PC-3 (cell line): ENCODE measurements at places on chromosomes 3 and 15.

GRCh38 chr3:33441225-33441976, 1.2 kb upstream of the UBP1 start:
- DNase-seq = peak; percentile 21

DNA sequence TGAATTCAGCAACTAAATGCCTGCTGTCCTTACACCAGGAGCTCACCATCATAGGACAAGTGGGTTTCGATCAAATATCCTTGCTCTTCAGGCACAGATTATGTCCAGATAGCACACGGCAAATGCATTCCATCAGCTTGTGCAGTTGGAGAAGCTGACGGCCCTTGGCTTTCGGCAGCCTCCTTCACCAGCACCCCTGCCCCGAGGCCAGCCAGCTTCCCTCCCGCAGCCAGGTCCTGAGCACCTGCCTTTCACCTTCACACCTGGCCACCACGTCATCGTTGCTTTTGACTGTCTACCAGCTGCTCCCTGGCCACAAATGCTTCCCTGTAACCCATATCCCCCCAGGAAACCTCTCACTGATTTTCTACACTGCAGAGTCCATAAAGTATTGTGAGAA, 355.5 kb downstream of the OCA2 start:
- no peak for DNase-seq

DNA sequence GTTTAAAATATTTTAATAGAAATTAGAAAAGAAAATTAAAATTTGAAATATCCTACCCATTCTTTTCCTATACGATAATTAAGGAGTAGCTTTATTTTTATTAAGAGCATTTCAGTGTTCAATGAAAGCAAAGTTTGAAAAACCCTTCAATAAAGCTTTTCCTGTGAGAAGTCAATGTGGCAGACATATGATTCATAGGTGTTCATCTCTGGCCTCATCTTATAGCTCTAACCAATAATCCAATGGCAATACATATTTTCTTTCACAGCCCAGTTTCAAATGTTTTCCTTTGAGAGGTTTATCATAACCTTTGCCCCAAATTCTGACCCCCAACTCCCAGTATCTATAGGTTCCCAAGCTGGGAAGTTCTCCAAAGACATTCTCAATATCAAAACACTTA, 8.3 kb downstream of the KPNA1 start:
- DNase-seq = no peak

DNA sequence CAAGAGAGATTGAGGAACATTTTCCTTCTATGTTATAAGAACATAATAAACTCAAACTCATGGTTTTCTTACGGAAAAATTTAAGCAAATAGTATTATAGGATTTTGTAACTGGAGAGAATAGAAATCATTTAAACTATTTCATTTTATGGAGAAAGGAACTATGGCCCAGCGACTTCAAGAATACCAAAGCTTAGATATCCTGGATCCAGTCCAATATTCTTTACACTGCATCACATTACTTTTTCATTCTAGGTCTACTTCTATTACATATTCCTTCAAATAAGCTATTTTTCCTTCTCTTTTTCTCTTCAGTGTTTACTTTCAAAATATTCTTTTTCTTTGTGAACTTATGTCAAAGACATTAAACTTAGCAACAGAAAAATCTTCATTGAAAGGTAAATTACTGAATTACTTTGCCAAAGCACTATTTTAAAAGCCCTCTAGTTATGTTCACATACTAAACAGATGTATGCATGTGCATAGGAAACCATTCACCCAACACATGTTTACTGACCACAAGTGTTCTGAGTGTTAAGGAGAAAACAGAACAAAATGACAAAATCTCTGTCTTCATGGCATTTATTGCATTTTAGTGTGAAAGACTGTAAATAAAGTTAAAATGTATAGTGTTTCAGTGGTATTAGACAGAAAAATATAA, 20.4 kb downstream of the KPNA4 start:
- peak; percentile 13 for DNase-seq

DNA sequence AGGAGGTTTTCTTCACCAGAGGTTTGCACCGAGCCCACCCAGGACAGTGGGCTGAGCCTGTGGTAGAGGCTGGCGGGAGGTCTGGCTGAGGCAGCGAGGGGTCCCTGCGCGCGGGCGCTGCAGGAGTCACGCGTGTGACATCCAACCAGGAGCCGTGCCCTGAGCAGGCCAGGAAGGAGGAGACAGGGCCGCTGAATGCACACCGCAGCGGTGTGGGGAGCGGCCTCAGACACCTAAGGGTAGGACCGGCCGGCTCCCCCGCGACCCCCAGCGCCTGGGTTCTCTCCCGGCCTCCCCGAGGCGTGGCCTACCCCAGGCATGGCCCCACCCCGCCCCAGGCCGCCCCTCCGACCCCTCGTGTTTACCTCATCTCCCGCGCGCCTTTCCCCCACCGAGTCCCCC, 412 bp downstream of the SLC41A3 start:
- peak; percentile 34 for DNase-seq

DNA sequence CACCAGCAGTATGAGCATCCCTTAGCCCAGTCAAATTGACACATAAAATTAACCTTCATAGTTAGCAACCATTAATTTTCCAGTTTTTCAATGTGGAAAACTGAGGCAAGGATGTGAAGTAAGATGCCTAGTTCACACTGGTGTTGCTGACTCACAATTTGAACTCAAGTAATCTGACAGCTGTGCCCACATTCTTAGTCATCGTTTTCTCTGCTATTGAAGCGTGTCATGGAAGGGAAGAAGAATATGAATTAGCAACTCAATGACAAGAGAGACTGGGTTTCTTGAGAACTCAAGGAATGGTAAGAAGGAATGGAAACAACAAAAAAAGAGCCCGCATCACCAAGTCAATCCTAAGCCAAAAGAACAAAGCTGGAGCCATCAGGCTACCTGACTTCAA, 261.4 kb downstream of the EPHA3 start:
- peak; percentile 35 for DNase-seq

DNA sequence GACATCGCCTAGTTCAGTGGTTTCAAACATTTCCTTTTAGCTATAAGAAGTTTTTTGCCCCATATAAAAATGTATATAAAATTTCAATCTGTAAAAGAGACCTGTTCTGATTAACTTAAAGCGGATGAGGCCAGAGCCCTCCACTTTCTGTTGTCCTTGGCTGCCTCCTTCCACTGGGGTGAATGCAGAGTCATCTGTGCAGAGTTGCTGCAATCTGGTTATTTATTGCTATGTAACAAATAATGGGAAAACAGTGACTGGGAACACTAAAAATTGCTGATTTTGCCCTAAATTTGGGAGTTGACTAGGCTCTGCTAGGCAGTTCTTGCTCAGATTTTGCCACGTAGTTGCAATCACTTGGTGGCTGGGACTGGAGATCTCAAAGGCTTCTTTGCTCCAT, 637.8 kb downstream of the GRM7 start:
- DNase-seq = no peak

DNA sequence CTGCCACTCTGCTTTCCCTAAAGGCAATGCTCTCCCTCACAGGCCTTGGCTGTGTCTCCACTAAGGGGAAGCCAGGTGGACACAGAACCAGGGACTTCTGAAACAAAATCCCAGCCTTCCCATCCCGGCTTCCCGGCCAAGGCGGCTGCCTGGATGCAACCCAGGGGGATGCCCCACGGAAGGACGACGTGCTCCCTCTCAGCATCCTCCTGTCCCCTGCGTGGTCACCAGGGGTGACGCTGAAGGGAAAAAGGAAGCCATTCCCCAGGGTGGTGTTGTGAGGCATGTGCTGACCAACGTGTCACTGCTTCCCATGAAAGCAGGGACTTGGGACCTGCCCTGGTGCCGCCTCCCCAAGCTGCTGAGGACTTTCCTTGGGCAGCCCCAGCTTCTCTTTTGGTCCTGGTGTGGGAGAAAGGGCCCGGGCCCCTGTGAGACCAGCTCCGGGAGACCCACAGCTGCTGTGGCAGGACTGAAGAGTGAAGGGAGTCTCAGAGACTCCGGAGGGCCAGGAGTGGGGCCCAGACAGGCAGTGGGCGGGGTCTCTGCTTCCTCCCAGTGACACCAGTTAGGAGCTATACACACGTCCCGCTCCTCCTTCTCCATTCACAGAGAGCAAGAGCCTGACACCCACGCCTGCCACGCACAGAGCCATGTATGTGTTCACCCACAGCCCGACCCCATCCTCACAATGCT, 139.2 kb downstream of the NUP210 start:
- no peak for DNase-seq

- peak; percentile 100 for DNase-seq
These were observed at the start of gene EHD4 for GRCh38 chr15:41972253-41973242. TSS of gene EHD4 (minus strand) at chr15:41972557. CDS start at chr15:41972494, 63 bp downstream.

DNA sequence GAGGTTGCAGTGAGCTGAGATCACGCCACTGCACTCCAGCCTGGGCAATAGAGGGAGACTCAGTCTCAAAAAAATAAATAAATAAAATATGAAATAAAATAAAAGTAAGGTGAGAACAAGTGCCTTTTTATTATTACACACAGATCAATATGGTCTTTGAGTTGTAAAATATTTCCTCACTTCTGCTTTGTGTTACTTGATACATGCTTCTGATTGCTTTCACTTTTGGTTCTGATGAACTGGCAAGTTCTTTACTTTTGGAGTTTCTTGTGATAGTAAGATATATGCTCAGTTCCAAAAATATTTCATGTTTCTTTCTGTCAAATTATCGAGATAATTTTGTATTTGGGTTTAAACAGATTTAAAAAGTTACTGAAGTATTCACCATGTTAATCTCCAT, 16.6 kb upstream of the GYG1 start:
- DNase-seq = no peak

GRCh38 chr3:131735116-131735515, 232.3 kb upstream of the MRPL3 start:
- DNase-seq = no peak

DNA sequence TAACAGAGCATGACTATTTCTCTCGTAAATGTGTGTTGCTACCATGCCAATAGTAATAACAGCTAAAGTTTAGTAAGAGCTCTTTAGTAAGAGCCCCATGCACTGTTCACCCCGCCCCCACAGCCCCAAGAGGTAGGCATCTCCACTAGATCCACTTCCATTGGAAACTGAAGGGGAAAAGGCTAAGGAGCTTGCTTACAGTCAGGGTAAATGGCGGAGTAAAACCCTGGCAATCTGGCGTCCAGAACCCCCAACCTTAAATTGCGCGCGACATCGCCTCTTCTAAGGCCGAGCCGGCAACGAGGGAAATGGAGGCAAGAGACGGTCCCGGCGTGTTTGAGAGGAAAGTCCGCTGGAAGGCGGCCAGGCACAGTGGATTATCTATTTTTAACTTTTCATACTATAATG, 654 bp upstream of the C3orf38 start:
- DNase-seq = no peak

DNA sequence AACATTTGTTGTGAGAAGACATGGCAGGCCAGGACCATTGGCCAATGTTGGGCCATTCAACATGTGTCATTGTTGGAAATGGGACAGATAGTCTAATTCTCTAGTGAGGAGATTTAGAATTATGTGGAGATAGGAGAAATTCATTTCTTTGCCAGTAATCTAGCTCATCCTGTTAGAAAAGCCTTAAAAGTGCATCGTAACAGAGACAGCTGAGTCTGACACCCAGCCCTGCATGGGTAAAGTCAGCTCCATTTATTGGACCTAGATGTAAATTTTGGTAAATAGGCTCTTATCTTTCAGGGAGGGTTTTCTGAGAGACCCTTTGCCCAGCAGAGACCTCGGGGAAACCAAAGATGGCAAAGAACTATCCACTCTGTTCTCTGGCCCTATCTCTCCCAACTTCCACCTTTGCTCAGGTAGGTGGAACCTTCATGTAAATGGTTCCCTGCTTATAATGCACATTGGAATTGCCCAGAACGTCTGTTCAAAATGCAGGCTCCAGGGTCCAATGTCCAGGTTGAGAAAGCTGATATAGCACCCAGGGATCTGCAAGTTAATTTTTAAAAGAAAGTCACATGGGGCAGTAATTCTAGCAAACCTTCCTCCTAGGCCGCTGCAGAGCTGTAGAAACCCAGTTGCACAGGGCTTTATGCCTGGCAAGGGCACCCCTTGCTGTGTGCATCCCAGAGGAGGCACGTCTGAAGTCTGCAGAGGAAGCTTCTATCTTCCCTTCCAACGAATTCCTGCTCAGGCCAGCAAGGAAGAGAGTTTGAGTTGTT, 365.9 kb upstream of the PROK2 start:
- no peak for DNase-seq

- peak; percentile 48 for DNase-seq
These were observed 461.8 kb downstream of the MAGI1 start for GRCh38 chr3:65576966-65577365.

DNA sequence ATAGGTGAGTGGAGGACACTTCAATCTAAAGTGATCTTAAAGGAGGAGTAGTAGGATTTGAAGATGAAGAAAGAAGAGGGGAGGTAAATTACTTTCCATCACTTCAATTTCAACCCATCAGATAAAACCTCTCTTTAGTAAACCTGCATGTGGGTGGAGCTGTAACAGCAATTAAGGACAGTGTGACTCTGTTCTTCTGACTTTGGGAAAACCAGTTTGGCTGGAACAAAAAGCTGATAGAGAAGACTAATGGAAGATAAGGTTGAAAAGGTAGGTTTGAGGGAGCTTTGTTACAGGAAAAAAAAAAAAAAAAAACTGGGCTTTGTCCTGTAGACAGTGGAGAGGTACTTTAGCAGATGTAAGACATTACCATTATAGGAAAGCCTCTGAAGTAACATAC, 4.5 kb upstream of the GSK3B start:
- no peak for DNase-seq

- DNase-seq = no peak
These were observed 12.6 kb upstream of the GOLGA6L7 start for GRCh38 chr15:28861031-28861534.

DNA sequence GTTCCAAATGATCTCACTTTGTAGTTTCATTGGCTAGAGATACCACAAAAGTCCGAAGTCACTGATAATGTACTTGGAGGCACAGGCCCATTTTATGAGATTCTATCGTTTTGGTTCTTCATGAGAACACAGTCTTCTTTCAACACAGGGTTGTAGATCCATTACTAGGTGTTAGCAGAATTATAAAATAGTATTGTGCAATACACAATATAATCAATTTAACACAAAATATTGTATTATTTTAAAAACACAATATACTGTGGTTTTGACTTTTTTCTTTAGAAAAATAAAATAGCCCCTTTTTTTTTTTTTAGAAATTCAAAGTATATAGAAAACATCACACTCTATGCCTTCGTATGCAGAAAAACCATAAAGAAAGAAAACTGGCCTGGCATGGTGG, 138.6 kb upstream of the TSC22D2 start:
- DNase-seq = no peak

GRCh38 chr15:34855413-34855812, 60.1 kb upstream of the ACTC1 start:
- peak; percentile 83 for DNase-seq

DNA sequence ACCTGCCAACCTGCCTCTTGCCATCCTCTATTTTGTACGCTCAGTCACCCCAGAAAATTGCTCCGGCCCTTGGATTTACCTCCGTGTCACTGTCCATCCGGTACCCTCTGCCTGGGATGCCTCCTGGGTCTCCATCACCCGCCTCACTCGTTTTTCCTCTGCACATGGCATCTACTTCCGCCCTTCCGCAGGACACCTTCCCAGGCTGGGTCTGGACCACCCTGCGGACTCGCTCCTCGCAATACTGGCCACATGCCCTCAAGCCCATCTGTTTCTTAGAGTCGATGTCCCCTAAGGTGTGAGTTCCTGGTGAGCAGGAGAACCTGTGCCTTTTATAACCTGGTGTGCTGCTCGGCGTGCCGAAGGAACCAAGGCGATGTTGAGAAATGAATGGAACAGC, 58.5 kb downstream of the APBA2 start:
- no peak for DNase-seq

GRCh38 chr15:34943711-34944110, 25.8 kb downstream of the AQR start:
- DNase-seq = no peak
